ENCODE measurements at places on chromosomes 4 and X.

GRCh38 chr4:52658641-52659000, 480 bp downstream of the USP46 start:
- DNase-seq: peak; percentile 53

DNA sequence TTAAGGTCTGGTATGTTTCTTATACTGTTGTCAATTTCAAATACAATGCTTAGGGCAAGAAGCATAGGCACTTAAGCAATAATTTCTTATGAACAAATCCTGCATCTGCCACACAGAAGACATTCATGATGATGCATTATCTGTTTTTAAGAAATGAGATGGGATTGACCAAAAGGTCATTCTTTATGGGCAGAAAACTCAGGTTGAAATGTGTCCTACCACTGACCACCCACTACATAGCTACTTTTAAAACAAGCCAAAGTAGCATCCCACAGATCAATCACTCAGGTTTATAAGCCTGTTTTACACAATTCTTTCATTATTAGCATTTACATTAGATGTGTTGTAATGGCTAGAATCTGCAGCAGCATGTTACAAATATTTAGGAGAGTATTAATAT, 617.8 kb downstream of the PCDH7 start:
- DNase-seq: no peak

- peak; percentile 42 for DNase-seq
These were observed 1.1 kb downstream of the DCK start for GRCh38 chr4:70994387-70995099.

GRCh38 chr4:173807347-173807746, 277.3 kb upstream of the HAND2 start:
- no peak for DNase-seq

DNA sequence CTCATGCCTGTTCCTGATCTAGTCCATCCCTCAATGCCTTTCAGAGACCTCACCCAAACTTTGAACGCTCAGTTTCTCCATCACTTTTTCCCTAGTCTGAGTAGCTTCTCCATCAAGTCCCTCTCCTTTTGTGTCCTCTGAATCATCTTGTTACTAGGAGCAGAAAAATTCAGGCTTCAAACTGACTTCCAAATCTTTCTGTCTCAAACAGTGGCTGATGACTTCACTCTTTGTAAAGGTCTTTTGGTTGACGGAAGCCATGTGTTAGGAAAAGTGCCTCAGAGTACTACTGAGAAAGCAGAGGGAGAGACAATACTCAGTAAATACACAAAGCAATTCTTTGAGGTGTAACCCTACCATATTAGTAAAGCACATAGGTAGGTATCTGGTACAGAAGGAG, 65.7 kb upstream of the CAMK2D start:
- no peak for DNase-seq

DNA sequence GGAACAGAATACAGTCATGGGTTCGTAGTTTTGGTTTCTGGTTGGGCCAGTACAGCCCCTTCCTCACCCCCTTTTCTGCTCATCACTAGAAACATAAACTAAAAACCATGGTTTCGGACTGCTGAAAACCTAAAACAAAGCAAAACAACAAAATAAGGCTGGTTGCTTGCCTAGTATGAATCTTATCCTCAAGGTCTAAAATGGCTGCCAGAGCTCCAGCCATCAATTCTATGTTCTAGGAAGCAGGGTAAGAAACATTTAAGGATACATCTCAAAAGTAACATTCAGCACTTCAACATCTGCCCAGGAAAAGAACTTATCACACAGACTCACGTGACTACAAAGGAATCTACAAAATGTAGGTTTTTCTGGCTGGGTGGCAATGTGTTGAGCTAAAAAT, 31.5 kb downstream of the PPP3CA start:
- no peak for DNase-seq

DNA sequence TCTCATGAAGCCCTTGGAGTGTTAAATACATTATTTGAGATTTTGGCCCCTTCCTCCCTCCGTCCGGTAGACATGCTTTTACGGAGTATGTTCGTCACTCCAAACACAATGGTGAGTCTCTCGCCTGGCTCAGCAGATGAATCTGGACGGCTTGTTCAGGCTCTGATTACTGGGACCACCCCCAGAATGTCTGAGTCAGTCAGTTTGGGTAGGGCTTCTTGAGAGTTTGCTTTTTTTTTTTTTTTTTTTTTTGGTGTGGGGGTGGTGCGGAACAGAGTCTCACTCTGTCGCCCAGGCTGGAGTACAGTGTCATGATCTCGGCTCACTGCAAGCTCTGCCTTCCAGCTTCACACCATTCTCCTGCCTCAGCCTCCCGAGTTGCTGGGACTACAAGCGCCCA, 62.4 kb upstream of the MSANTD1 start:
- DNase-seq: no peak

Data from Peyer's patch (tissue), 4 donors.